NCI-H1048 (cell line): ENCODE measurements at places on chromosomes 7 and 10.

GRCh38 chr10:80484676-80485075, 30.6 kb downstream of the TSPAN14 start:
- no peak for DNase-seq

GRCh38 chr10:131129544-131129943, 182.0 kb downstream of the TCERG1L start:
- DNase-seq: no peak

- no peak for DNase-seq
Measured at GRCh38 chr7:576524-577277, 57.1 kb upstream of the PDGFA start.

DNA sequence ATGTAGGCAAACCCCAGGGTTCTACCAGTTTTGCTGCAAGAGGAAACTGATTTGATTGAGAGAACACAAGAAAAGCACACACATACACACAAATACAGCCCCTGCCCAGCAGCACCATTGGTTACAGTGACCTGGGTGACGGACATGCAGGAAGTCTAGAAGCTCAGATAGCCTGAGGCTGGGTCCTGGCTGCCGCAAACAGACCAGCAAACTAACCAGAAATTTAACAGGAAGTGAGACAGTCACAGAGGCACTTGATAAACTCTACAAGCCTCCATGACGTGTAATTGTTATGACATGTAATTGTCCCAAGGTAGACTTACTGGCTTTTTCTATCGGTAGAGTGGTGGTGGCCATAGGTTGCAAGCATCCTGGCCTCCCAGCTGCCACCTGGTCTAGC, 58.9 kb downstream of the PRKAR2B start:
- DNase-seq: no peak

DNA sequence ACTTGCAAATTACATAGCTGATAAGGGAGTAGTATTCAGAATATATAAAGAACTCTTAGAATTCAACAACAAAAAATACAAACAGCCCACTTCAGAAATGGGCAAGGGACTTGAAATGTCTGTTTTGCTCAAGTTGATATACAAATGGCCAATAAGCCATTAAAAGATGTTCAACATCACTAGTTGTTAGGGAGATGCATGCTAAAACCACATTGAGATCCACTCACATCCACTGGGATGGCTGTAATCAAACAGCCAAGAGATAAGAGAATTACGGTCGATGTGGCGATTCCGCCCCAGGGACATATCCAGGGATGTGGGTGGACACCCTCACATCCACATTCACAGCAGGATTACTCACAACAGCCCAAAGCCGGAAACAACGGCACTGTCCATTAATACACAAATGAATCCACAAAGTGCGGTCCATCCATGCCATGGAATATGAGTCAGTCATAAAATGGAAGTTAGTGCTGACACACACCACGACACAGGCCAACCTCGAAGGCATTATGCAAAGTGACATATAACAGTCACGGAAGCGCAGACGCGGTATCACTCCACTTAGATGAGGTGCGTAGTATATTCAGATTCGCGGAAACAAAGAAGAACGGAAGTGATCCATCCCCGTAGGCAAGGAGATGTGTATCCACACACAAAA, 227.8 kb downstream of the DNAJB6 start:
- DNase-seq: no peak

GRCh38 chr7:17206349-17206905, 92.0 kb upstream of the AHR start:
- no peak for DNase-seq

GRCh38 chr7:151249732-151250072, 1.2 kb upstream of the SMARCD3 start:
- peak; percentile 62 for DNase-seq

GRCh38 chr7:39509436-39509835, 56.8 kb upstream of the YAE1 start:
- no peak for DNase-seq

- no peak for DNase-seq
Measured at GRCh38 chr10:98444314-98445006, 2.3 kb downstream of the HPS1 start.

GRCh38 chr7:16561943-16562342, 35.3 kb downstream of the LRRC72 start:
- DNase-seq: no peak

- no peak for DNase-seq
Measured at GRCh38 chr7:125830743-125831142, 901.1 kb upstream of the POT1 start.

DNA sequence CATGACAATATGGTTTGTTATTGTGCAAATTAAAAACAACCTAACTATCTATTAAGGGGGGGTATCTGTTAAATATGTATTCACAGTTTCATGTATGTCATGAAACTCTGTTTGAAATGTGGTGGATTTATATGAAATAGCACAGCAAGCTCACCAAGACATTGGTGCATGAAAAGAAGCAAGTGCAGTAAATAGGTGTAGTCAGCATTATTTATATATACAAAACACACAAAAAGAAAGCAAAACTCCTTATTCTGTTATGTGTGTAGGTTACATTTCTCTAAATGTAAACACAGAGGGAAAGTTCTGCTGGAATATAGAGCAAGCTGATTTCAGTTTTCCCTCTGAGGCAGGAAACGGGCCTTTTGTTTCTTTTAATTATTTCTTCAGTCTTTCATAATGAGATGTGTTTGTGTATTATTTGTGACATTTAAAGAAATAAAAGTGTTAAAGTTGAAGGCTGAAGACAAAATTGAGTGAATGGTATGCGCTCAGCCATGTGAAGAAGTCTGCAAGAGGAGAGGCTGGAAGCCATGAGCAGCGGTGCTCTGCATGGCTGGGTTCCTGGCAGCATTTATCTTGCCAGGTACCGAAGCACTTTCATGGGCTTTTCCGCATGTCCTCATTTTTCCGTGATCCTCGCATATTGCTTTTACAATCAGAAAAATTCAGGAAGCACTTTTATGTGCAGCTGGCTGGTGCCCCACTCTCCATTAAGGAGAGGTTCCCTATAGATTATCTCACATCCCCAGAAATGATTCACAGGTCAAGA, 38.5 kb downstream of the GRID1 start:
- no peak for DNase-seq
